ENCODE measurements at places on chromosomes 7 and 10.
A peak's percentile ranks its signal among the peaks of the same experiment; 100 is the strongest.

DNA sequence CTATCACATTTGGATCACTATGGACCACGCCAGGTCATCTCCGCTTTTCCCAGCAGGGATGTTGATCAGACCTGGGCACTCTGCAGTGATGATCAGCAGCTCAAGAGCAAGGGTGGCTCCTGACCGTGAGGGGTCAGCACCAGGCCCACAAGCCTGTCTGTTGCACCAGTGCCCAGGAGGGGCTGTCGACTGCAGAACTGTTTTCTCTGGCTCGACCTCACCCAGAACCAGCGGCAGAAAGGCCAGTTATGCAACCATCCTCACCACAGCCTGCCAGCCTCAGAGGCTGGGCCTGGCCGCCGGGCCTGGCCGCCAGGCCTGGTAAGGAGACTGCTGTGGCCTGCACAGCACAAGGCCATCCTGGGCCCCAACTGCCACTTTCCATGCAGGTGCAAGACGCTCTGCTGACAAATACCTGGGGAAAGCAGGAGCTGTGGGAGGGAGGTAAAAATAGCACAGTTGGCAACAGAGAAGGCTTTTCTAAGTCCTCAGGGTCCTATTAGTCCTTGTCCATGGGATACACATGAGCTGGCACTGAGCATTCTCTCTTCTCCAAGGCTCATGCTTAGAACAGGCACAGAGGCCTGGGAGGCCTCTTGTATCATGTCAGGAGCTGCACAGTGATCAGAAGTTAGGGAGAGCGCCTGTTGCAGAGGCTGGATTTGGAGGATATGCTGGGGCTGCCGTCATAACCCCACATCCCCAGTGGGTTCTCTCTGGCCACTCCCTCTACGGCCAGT lies 17.5 kb downstream of the KCNMA1 start:
- no peak overlapping the region for H3K27ac ChIP-seq
- H3K4me3 ChIP-seq = no peak overlapping the region

DNA sequence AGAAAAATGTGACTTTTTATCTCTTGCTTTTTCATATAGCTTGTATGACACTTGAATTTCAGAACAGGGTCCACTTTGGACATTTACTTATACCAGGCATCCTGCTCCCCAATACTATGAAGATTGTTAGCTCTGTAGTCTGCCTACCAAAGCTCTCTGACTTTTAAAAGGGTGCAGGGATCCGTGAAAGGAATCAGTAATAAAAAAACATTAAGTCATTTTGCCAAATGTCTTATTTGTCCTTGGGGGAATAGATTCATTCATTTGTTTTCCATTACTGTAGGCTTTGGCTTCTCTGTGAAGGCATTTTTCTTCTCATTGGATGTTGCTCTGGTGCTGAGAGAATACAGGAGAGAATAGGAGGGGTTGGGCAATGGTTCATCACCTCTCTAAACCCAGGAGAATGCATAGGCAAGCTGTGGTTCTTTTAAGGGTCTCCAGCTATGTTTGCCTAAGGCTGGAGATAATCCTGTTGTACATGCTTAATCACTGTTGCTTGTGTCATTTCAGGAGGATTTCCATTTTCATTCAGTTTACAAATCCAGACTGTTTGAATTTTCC lies 103.5 kb downstream of the SRI start:
- DNase-seq = no peak
- no peak overlapping the region for H3K27ac ChIP-seq
- H3K36me3 ChIP-seq = no peaks in the 10 kb centered on the region
- no peaks in the 10 kb centered on the region for H3K27me3 ChIP-seq

- H3K27ac ChIP-seq = peak overlapping the region; percentile 6
- no peak overlapping the region for H3K4me3 ChIP-seq
- no peaks in the 10 kb centered on the region for H3K27me3 ChIP-seq
- DNase-seq = no peak
Observed at GRCh38 chr10:110822035-110822711, 49.6 kb upstream of the PDCD4 start.

GRCh38 chr7:140235114-140235513 lies 58.3 kb upstream of the KDM7A start:
- DNase-seq = no peak
- H3K36me3 ChIP-seq = no peaks in the 10 kb centered on the region
- no peaks in the 10 kb centered on the region for H3K27me3 ChIP-seq
- no peak overlapping the region for H3K4me3 ChIP-seq
- no peak overlapping the region for H3K27ac ChIP-seq
- H3K4me1 ChIP-seq = peaks cover 19% of the 10 kb centered on the region

DNA sequence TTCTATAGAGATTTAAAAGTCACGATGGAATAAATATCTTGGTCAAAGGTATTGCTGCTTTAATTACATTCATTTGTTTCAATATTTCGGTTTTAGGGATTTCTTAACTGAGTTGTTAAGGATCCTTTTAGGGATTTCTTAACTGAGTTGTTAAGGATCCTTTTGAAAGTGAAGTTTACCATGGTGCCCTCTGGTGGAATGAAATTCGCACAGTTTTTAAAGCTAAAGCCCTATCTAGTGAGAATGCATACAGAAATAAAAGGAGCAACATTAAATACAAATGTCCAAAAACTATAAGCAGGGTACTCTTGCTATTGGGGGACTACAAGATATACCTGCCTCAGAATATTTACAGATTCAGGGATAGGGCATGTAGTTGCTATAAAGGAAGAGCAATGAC lies 193.7 kb downstream of the RNLS start:
- H3K4me3 ChIP-seq = no peak overlapping the region
- peak overlapping the region; percentile 59 for H3K27ac ChIP-seq
- no peaks in the 10 kb centered on the region for H3K27me3 ChIP-seq
- peak; percentile 40 for DNase-seq
- H3K36me3 ChIP-seq = no peaks in the 10 kb centered on the region

- no peak overlapping the region for H3K27ac ChIP-seq
- no peak for DNase-seq
- H3K4me1 ChIP-seq = no peaks in the 10 kb centered on the region
- H3K36me3 ChIP-seq = no peaks in the 10 kb centered on the region
- H3K4me3 ChIP-seq = no peak overlapping the region
Observed at GRCh38 chr7:31341141-31341540, 615 bp upstream of the NEUROD6 start.

- H3K36me3 ChIP-seq = no peaks in the 10 kb centered on the region
- no peaks in the 10 kb centered on the region for H3K27me3 ChIP-seq
- no peak overlapping the region for H3K4me3 ChIP-seq
- no peak for DNase-seq
- no peaks in the 10 kb centered on the region for H3K4me1 ChIP-seq
Observed at GRCh38 chr7:114631249-114631822, 216.7 kb downstream of the FOXP2 start.

All from heart left ventricle (tissue), 16 donors.